ENCODE measurements at places on chromosomes 2 and 18. TPM values are rescaled to one million over a fixed set of nuclear protein-coding genes. Genes with fewer than 3 reads are reported as not detected.

DNA sequence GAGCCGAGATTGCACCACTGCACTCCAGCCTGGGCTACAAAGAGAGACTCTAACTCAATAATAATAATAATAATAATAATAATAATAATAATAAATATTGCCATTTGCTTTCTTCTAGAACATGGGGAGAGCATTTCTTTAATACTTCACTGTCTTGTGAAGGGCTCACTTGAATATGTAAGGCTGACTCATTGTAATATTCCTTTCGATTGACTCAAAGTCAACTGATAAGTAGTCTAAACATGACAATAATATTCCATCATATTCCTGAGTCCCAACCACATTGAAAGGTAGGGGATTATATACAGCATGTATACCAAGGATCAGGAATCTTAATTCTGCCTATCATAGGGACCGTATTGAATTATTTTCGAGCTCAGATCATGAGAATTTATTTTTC, 949.2 kb downstream of the DSC3 start:
- DNase-seq, result no peak

DNA sequence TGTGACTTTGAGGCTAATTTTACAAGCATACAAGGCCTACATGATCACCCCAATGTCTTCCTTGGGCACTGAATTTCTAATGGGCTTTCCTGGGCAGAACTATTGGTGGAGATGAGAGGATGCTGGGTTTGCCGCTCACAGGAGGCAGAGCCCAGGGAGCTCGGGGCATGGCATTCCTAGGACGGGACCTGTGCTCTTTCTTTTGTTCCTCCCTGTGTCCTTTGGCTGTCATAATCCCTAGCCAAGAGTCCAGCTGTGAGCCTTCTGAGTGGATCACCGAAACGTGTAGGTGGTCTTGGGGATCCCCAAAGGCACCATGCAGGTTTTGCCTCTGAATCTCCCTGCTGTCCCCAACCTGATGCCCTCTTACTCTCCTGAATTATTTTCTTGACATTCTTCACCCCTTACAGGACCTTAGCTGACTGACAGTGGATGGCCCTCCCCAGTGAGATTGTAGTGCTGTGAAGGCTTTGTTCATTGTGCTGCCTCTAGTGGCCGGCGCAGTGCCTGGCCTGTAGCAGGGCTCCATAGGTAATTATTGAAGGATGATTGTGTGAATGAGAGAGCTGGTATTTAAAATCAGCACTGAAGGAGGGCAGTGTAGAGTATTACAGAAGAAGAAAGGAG, 221.9 kb downstream of the ZNF407 start:
- peak; percentile 55 for DNase-seq

GRCh38 chr2:151760139-151760650, 25.9 kb upstream of the NEB start:
- DNase-seq, result no peak

DNA sequence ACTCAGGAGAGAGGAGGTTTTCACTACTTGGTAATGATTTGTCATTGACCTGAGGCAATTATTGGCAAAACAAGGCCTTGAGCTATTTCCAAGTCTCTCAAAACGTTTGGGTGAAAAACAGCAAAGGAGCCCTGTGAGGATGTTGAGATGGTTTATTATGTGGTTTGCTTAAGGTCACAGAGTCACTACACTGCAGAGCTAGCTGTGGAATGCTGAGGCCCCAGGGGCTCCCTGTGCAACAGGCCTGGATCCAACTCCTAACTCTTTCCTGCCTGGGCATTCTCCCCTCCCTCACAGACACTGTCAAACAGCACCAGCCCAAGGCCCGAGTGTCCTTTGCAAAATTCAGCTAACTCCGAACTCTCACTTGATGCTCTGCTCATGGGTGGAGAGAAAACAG, 754.6 kb upstream of the SOX11 start:
- peak; percentile 32 for DNase-seq

Gene PPP1CB
- 67.6 TPM for total RNA-seq

- no peak for DNase-seq
Observed at GRCh38 chr2:99867770-99868169, 274.6 kb downstream of the AFF3 start.

GRCh38 chr18:4455113-4455811, at the start of gene DLGAP1:
Gene DLGAP1 (minus strand): TSS chr18:4455307.
- peak; percentile 91 for DNase-seq

- peak; percentile 65 for DNase-seq
Observed at GRCh38 chr2:68909793-68910674, 38.8 kb upstream of the BMP10 start.

Gene ATOH8
- 1.1 TPM for total RNA-seq

DNA sequence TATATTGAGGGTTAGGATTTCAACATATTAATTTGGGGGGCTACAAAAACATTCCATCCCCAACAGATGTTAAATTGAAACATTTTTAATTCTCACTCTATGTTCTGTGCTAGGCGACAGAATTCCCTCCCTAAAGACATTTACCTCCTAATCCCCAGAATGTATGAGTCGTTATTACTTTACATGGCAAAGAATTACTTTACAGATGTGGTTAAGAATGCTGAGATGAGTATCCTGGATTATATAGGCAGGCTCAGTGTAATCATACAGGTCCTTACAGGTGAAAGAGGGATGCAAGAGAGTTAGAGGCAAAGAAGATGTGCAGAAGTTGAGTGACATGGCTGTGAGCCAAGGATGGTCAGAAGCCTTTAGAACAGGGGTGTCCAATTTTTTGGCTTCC, 974.1 kb upstream of the ACVR2A start:
- DNase-seq, result no peak

DNA sequence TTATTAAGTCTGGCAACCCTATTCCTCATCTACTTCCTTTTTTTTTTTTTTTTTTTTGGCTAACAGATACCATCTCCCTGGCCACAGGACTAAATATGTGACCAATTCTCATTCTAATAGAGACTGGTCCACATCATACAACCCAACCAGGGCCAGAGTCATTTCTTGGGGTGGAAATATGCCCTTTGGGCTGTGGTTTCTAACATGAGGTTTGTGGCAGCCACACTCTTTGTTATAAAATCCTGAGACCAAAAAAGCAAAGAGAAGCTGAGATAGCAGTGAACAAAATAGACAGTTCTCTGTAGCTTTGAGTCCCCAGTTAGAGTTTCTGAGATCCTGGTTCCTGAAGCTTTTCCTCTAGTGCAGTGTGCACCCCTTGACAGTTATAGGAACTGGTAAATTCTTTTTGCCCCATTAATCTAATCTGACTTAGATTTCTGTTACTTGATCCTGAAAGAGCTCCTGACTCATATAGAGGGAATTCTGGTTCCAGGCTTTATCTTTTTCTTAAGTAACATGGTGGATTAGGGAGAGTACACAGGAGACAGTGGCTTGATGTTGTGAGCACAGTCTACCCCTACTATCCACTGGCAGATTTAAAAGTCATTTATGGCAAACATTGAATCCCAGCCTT, 86.8 kb downstream of the MAIP1 start:
- no peak for DNase-seq

GRCh38 chr2:671072-671471, 6.1 kb downstream of the TMEM18 start:
- DNase-seq, result no peak

- DNase-seq, result peak; percentile 25
Observed at GRCh38 chr2:167928434-167928833, 319.0 kb downstream of the STK39 start.

Gene CNGA3
- total RNA-seq, result not detected

Gene MTCL1
- 16.0 TPM for total RNA-seq

DNA sequence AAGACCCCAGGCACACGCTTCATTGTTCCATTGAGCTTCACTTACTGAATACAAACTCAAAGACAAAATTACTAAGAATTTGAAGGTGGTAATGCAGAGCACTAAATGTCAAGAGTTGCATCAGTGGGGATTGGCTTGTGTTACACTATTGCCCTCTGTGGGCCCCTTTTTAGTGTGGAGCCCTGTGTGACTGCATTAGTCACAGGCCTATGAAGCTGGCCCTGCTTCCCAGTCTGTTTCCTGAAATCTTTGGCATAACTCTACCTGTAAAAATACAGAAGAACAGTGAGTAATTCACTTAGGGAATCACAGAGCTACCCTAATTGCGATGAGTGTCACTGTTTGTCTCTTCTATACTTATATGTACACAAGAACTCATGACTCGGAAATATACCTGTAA, 40.0 kb upstream of the STPG4 start:
- no peak for DNase-seq

GRCh38 chr18:6566338-6566911, 151.7 kb upstream of the L3MBTL4 start:
- no peak for DNase-seq

Gene SCLY
- 53.0 TPM for total RNA-seq

DNA sequence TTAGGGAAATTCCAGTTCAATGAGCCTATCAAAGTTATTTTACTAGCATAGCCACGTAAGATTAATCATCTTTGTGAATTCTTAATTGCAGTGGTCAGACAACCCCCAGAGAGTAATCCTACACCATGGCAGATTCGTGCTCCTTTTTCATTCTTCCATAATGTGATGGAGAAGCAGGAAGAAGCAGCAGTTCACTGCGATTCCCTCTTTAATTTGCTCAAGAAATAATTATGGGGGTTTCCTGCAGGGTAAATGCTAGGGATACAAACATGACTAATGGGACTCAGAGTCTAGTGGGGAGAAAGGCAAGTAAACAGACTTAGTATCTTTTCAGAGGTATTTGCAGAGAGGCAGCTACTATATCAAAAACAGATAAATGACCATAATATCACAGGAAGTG, 175.8 kb upstream of the HNRNPA3 start:
- DNase-seq, result no peak

DNA sequence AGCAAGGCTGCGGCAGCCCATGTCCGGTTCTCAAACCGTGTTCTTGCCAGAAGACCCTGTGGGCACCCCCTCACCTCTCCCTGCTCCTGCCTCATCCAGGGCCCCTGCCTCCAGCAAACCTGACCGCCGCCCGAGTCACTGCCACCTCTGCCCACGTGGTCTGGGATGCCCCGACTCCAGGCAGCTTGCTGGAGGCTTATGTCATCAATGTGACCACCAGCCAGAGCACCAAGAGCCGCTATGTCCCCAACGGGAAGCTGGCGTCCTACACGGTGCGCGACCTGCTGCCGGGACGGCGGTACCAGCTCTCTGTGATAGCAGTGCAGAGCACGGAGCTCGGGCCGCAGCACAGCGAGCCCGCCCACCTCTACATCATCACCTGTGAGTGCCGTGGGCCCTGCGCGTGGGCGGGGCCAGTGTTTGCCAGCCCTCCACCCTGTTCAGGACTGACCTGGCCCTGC, 32.2 kb downstream of the MTERF4 start:
- DNase-seq, result peak; percentile 87

GRCh38 chr2:101428422-101429176, 41.3 kb upstream of the CREG2 start:
- no peak for DNase-seq

Gene CARF
- 1.9 TPM for total RNA-seq

DNA sequence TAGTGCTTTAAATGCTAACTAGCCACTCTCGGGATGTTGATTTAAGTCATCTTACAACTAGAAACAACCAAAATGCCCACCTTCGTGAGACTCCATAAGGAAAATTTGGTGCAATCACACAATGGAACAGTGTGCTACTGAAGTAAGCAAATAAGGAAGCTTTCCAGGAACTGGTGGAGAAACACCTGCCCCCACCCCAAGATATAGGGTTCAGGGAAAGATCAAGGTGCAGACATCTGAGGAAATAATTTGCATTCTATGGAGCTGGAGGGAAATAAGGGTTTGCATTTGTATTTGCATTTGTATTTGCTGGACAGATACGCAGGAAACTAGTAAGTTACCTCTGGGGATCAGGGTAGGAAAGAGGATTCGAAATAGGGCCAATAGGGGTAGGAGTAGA, 90.9 kb downstream of the ACAA2 start:
- DNase-seq, result no peak

Gene MFSD2B
- total RNA-seq, result 0.21 TPM

GRCh38 chr2:58606799-58607198, 365.7 kb upstream of the FANCL start:
- no peak for DNase-seq

GRCh38 chr2:70412294-70413070, 110.6 kb upstream of the FAM136A start:
- no peak for DNase-seq

- DNase-seq, result no peak
Observed at GRCh38 chr2:120167272-120167671, 55.9 kb downstream of the TMEM185B start.

DNA sequence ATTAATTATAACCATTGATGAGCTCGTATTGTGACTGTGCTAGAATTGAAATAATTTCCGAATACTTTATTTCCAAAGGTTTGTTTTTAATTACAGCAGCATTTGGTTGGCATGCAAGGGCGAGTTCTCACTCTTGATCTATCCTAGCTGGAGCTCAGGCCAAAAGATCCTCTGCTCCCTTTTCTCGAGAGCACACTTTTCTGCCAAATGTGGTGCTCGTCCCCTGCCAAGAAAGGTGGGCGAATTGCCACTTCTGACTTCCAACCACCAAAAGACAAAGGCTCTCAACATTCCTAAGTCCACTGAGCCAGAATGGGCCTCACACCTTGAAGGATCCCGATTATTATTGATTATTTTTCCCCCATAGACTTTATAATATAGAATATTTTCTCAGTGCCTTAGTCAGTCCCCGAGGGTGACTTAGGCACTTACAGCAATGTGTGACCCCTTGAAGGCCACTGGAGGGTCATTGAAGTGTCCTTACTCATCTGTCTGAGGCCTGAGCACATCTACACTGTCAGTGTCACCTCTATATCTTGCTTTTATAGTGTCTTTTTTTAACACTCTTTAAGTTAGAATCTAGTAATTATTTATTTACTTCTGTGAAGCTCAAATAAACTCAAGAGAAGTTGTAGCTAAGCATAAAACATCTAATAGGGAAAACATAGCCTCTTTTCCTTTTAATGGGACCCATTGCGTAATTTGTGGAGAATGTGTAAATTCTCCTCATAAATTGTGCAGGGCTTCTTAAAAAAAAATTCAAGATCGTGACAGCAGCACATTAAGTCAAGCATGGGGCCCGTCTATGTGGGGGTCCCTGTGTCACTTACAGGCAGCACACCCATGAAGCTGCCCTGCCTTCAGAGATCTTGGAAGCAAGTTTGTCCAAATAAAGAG, 98.3 kb downstream of the MEIS1 start:
- no peak for DNase-seq

Gene RIT2
- 0.26 TPM for total RNA-seq

DNA sequence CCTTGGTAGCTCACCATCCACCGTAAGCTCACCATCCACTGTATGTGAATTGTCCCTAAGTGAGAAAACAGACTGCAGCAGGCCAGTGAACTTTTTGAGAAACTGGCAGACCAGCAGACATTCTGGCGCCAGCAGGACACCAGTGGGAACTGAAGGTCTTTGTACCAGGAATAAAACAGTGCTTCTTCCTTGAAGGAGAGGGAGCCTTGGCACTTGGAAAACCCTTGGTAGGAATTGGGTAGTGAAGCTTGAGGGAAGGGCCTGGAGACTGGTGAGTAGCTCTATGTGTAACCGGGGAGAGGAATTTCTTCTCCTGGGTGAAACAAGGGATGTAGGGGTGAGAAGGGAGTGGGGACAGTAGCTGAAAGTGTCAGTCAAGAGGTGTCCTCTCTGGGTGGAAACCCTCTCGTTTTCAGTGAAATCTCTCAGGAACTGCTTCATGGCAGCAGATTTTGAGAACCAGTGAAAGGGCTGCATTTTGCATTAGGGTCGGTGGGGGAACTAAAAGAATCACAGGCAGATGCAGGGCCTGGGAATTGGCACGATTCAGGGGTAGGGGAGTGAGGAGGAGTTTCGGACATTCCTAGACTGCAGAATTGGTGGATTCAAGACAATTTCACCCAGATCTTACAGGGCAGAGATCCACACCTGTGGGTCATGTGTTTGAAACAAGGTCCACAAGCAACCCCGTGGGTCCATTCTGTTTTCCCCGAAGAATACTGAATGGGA, 131.5 kb upstream of the DLX2 start:
- peak; percentile 50 for DNase-seq

Gene RGPD5
- total RNA-seq, result 18.6 TPM

Data from H7 (cell line).